CD4-positive, alpha-beta T cell treated with Interferon gamma for 1 hour (primary cell): ENCODE measurements at places on chromosomes 11 and 22.
A peak's percentile ranks its signal among the peaks of the same experiment; 100 is the strongest.

DNA sequence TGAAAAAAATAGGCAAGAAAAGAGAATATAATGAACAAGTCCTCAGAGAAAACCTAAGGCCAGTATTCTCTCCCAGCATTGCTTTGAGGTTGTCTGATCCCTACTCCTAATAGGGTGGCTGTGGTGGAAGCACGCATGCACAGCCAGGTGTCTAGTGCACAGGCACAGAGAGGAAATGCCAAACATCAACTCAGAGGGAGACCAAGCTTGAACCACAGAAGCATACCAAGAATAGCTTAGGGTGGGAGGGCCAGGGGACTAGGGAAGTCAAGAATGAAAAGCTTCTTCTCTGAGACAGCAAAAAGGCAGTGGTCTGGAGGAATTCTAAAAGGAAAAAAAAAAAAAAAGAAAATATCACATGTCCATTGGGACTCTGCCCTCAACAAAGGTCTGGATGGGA lies 244.1 kb upstream of the API5 start:
- DNase-seq, result no peak

DNA sequence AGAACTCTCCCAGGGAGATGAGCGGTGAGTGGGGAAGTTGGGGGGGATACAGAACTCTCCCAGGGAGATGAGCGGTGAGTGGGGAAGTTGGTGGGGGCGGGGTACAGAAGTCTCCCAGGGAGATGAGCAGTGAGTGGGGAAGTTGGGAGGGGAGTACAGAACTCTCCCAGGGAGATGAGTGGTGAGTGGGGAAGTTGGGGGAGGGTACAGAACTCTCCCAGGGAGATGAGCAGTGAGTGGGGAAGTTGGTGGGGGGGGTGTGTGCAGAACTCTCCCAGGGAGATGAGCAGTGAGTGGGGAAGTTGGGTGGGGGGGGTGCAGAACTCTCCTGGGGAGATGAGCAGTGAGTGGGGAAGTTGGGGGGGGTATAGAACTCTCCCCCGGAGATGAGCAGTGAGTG lies 186.5 kb downstream of the SHANK2 start:
- DNase-seq, result no peak

- no peak for DNase-seq
These were observed 79.9 kb downstream of the TTC28 start for GRCh38 chr22:28599693-28600092.

GRCh38 chr11:126720539-126721235 lies 279.9 kb downstream of the KIRREL3 start:
- DNase-seq, result no peak

DNA sequence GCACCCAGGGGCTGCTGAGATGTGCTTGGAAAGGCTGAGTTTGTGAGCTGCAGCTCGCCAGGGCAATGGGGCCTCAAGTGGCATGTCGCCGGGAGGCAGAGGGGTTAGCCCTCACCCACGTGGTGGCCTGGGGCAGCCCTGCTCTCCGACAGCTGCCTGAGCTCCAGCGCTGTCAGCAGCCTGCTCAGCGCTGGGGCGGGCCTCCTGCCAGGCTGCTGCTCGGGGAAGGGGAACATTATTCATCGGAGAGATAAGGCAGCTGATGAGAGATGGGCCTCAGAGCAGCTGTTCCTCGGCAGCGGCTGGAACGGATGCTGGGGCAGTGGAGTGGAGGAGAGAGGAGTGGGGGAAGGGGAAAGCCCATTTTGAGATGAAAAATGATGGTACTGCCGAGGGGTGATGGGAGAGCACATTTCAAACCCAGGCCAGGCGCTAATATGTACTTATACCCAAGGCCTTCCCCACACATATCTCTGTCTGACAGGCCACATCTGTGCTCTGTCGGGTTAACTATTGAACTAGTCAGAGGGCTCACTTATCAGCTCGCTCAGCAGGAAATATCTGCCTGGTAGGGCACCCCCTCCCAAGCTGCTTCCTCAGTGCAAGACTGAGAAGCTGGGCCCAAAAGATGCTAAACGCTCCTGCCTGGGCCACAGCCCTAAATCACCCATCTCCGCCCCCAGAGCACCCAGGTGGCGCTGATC lies 79.5 kb downstream of the TIMP3 start:
- DNase-seq, result peak; percentile 3

DNA sequence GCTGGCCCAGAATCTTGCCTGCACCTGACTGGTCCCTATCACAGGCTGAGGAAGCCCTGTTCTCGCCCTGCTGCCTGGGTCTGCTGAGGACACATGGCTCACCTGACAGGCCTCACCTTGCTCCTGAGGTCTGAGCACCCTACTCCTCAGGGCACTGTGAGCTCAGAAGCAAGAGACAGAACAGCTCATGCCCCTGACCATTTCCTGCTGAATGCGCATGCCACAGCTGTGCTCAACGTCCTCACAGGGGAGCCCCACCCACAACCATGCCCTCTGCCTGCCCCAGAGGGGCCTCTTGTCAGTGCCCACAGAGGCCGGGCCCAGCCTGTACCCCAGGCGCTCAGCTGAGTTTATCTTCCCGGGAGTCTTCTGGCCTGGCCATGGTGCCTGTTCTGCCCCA lies 2.8 kb upstream of the TSPO start:
- DNase-seq, result peak; percentile 29

GRCh38 chr11:81987829-81988472 lies 745.7 kb downstream of the FAM181B start:
- DNase-seq, result no peak

DNA sequence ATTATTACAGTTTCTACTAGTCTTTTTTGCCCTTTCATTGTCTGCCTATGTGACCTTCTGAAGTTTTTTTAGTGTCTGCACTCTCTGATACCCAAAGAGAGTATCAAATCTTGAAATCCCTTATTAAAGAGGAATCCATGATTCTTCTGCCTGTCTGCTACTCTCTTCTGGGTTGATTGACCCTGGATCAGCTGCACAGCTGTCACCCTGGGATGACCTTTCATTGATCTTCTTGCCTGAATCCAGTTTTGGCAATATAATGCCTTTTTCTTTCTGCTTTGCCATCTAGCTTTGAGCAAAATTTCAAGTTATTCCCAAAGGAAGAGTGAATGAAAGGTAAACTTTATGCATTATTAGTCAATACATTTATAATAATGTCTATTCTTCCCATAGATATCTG lies 32.6 kb downstream of the NCAM1 start:
- no peak for DNase-seq

DNA sequence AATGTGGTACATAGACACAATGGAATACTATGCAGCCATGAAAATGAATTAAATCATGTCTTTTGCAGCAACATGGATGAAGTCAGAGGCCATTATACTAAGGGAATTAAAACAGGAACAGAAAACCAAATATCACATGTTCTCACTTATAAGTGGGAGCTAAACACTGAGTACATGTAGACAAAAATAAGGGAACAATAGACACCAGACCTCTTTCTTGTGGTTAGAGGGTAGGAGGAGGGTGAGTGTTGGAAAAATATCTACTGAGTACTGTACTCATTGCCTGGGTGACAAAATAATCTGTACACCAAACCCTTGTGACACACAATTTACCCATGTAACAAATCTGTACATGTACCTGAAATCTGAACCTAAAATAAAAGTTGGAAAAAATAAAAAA lies 59.1 kb upstream of the ANO5 start:
- DNase-seq, result no peak

- no peak for DNase-seq
These were observed 138.0 kb upstream of the KIRREL3 start for GRCh38 chr11:127138613-127139012.

GRCh38 chr22:46111645-46112306 lies 38.5 kb upstream of the PPARA start:
- no peak for DNase-seq

DNA sequence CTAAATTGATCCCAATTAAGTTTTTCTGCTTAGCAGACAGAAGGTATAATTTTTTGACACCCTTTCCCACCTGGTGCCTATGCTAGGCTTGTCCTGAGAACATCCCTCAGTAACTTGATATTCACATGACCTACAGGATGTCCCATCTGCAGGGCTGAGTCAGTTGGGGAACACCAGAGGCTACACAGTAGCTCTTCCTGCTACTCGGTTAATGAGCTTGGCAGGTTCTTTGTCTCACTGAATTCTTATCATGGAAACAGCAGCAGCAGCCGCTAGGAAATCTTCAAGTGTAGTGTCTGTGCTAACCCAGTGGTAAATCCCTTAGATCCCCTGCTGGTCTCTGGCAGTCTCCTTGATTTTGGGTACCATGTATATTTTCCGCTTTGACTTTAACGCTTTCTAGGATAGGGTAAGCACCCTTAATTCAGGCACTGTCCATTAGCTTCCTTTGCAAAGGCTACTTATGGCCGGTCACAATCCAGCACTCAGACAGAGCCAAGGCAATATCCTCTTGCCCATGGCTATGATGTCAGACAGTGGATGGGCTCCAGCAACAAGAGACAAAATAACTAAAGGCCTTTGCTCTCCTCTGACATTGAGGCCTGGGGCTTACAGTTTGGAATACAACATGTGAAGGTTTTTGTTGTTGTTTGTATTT lies 8.5 kb downstream of the MRPL16 start:
- DNase-seq, result no peak

- no peak for DNase-seq
These were observed 1.1 kb upstream of the GAB2 start for GRCh38 chr11:78418584-78419211.

- DNase-seq, result no peak
These were observed 100.8 kb upstream of the MTMR2 start for GRCh38 chr11:96024666-96025065.

DNA sequence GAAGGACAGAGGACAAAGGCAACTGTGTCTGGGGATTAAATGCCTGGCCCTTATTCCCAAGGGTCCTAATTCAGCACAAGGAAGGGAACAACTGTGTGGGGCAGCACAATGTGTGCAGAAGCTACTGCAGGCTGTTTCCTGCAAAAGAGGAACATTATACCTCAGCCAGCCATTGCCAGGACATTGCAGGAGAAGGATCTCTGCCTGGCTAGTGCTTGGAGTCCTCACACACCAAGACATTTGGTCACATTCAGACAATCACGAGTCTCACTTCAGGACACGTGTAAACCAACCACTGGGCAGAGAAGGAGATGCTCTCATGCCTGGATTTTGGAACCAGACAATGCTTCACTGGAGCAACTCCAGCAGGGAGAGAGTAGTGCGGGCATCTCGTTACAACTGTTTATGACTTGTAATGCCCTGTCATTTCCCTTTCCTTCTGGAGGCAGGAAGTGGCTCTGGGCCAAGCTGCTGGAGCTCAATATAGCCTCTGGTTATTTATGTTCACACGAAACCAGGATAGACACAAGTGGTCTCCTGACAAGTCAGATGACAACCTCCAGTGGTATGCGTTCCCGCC lies 23.9 kb upstream of the ZC3H12C start:
- peak; percentile 15 for DNase-seq

DNA sequence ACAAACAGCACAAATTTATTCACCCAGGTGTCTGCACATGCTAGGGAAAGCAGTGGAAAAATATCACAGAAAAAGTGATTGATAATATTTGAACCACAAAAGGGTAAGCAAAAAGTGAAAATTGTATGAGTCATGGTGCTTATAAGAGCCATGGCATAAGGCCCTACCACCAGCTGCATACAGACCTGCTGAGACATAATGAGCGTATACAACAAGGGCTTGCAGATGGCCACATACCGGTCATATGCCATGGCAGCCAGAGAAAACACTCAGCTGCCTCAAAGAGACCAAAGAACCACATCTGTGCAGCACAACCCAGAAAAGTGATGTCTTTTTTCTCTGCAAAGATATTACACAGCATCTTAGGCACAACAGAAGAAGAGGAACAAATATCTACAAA lies 71.4 kb upstream of the OR9G4 start:
- no peak for DNase-seq

DNA sequence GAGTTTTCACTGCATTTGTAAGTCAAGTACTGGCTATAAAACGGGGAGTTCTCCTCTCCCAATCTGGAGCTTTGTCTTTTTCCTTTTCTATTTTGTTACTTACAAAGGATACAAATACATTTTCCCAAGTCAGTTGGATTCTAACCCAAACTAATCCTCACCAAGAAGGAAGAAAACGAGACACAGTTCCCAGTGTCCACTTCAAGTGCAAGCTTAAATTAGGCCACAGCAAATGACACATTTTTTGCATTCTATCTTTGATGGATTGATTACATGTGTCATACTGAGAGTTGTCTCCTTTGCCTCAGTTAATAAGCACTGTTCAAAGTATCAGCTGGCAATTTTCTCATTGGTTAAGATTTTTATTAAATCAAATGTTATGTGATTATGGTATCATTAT lies 296.7 kb upstream of the ANO5 start:
- no peak for DNase-seq

DNA sequence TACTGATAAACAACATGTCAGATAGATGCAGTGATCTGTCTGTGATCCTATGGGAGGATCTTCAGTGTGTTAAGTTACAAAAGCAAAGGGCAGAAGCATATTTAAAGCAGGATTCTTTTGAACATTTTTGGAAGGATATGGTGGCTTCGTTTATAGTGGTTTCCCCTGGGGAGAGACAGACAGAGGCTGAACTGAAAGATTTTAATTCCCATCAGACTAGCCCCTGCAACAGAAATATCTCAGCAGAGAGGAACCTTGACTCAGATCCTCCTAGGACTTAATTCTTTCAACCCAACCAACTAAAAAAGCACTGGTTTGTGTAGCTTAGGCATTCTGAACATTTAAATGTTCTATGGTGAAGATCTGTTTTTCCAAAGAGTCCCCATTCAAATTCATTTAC lies 5.7 kb downstream of the CLTCL1 start:
- DNase-seq, result no peak

DNA sequence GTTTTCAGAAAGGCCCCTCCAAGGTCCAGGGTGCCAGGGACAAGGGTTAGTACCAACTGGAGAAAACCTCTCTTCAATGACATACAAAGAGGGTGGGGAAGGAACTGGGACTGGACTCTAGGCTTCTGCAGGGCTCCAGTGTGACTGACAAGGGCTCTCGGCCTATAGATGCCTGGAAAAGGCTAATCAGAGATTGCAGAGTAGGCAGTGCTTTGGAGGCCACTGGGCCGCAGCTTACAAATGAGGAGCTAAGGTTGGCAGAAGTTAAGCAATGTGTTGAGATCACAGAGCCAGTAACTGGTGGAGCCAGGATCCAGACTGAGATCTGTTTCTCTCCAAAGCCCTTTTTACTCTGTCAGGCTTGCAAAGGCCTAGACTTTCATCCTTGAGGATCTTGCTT lies 7.4 kb upstream of the DGKZ start:
- no peak for DNase-seq

DNA sequence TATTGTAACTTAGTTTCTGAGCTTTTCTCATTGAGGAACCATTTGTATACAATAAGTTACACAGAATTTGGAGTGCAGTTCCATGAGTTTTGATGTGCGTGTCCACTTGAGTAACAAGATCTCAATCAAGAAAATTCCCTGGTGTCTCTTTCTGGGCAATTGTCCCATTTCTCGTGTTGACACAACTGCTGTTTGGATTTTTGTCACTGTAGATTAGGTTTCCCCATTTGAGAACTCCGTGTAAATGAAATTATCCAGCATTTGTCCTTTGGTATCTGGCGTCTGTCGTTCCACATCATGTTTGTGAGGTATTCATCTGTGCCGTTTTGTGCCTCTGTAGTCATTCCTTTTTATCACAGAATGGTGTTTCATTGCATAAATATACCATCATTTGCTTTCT lies 547.0 kb downstream of the TBC1D22A start:
- no peak for DNase-seq

- no peak for DNase-seq
These were observed 189.0 kb upstream of the MPPED2 start for GRCh38 chr11:30775233-30775522.

GRCh38 chr11:18765554-18765953 lies 26.0 kb downstream of the PTPN5 start:
- no peak for DNase-seq
